Hepatocyte (in vitro differentiated cells): ENCODE measurements at places on chromosomes 6 and 20. TPM values are rescaled to one million over a fixed set of nuclear protein-coding genes. Genes with fewer than 3 reads are reported as not detected.

- DNase-seq: no peak
These were observed 161.9 kb downstream of the FARS2 start for GRCh38 chr6:5423251-5423650.

DNA sequence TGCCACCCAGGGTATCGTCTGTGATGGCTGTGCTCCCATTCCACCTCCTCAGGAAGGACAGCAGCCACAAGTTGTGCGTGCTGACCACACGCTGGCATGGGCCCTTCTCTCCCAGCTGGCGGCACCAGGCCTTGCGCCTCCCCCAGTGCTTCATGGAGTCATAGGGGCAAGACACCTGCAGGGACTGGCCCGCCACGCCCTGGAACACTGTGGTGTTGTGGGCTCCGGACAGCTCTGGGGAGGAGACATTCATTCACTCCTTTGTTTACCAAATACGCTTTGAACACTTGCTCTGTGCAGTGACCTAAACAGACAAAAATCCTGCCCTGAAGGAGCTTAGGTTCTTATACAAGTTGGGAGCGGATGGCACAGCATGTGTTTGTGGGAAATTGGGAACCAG is 1.5 kb downstream of the TREM2 start:
- no peak for DNase-seq

DNA sequence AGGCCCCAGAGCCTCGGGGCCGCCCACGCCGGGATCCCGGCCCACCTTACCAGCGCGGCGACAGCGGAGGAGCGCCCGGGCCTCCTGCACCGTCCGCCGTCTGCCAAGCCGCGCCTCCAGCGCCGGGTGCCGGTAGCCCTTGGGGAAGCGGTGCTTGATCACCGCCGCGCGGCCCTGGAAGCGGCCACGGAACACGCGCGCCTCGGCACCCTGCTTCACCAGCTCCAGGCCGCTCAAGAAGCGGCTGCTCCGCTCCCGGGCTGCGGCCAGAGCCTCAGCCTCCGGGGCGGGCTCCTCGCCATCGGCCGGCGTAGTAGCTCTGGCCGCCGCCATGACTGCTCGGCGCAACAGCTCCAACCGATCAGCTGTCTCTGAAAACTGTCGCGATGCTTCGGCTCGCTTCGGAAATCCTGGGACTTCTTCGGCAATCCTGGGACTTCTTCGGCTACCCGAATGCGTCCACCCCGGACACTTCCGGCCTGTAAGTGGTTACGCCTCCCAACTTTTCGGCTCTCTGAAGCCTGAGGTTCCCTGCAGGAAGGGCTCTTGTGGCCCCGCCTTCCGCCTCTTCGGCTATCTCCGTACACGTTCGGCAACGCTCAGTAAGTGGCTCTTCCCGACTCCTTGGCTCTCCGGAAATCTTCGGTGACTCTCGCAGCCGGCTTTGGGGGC is at the start of gene TP53RK:
Gene TP53RK (minus strand): TSS at position 363 of the 672 bp plus-strand sequence. CDS start 30 bp downstream, at position 333.
- DNase-seq: peak; percentile 99

- DNase-seq: no peak
These were observed 67.9 kb downstream of the CGA start for GRCh38 chr6:87027021-87027420.

- peak; percentile 14 for DNase-seq
These were observed 1.3 kb upstream of the FOXC1 start for GRCh38 chr6:1608222-1609040.

The MRPL14 gene
- 106 and 124 TPM in 2 replicates for polyA plus RNA-seq

DNA sequence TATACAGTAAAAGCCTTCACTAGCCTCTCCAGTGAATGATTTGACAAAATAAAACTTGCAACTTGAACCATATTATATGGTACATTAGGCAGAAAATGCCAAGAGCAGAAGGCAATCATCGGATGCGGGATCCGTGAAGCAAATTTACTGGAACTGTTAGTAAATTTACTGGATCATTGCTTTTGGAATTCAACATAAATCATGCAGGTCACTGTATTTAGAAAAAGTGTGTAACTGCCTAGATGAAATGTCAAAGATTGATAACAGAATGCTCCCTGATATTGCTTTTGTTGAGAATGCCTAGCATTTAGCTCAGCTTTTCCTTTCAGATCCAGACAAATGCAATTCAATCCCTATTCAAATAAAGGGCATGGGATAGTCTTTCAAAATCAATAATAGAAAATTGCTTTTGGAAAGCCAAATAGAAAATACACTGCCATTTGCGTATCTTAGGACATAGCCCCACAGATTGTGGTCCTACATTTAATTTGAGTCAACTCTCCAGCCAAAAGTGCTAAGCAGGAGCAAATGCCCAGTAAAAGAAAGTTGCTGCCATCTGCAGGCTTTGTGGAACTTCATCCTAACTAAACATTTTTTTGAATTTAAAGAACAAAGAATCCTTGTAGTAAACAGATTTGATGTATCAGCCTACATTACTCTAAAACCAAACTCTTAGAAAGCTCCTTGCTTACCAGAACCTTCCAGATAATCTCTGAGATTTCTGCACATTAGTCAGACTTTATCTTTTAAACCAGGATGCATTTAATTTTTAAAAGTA is 109.5 kb upstream of the HSF2 start:
- peak; percentile 32 for DNase-seq

DNA sequence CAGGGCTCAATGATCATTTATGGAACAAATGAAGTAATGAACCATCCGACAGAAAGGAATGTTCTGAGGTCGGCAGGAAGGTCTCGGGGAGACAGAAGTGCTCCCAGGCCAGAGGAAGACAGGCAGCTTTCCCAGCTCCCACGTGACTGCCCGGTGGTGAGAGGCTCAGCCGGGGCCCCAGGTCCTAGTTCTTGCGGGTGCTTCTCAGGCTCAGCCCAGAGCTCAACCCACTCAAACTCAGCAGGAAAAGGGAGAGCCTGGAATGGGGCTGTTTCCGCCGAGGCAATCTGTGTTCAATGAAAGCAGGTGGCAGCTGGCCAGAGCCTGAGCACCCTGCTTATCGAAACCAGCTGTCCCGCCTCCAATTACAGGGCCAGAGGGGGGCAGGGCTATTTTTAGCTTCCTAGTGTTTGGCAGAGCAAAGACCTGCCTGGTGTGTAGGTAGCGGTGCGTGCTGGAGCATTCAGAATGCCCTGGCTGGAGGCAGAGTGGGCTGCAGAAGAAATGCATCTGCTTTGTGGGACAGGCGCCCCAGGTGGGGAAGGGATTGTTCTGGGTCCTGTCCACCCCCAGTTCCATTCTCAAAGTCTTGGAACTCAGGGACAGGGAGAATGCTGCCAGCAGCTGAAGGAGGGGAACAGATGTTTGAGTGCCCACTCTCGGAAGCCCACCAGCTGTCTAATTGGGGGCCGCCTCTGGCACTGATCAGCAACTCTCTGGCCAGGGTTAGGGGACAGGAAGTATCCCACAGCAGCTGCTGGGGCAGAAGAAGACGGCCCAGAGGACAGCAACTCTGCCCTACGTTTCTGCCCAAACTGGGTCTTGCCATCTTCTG is 145.1 kb downstream of the PREX1 start:
- peak; percentile 90 for DNase-seq

GRCh38 chr20:1423625-1424106 is 30.8 kb upstream of the FKBP1A start:
- DNase-seq: peak; percentile 84

- no peak for DNase-seq
These were observed 12.7 kb downstream of the EDEM2 start for GRCh38 chr20:35134472-35134871.

The BAG2 gene
- polyA plus RNA-seq: 8.7 and 9.0 TPM in 2 replicates

The UBE2J1 gene
- polyA plus RNA-seq: 37.3 and 44.7 TPM in 2 replicates

The UBD gene
- polyA plus RNA-seq: 124 and 158 TPM in 2 replicates

- no peak for DNase-seq
These were observed 34.5 kb upstream of the MPC1 start for GRCh38 chr6:166417285-166417691.

The PXDC1 gene
- polyA plus RNA-seq: 89.2 and 90.8 TPM in 2 replicates

DNA sequence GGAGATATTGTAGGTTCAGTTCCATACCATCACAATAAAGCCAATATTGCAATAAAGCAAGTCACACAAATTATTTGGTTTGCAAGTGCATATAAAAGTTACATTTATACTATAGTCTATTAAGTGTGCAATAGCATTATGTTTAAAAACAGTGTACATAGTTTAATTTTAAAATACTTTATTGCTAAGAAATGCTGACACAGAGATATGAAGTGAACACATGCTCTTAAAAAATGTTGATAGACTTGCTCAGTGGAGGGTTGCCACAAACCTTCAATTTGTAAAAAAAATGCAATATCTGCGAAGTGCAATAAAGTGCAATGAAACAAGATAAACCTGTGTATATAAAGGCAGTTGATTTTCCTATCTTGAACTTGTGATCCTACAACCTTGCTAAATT is 161.5 kb downstream of the PRDM13 start:
- DNase-seq: no peak

DNA sequence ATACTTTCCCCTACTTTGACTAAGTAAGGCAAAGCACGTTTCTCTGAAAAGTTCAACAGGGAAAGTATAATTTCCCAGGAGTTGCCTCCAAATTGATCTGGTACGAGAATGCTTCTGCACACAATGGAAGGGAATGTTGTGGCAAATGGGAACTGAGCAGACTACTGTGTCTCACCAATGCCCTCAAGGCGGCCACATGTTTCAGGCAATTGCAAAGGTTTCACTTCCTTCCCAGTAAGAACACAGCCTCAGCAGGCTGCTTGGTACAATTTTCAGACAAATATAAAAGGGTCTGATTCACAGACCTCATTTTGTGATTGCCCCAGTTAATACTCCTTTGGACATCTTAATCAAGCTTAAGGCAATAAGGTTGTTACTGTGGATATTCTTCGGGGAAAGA is 71.2 kb downstream of the KIAA0319 start:
- DNase-seq: no peak

- DNase-seq: no peak
These were observed at the start of gene TTBK1 for GRCh38 chr6:43242908-43243663. Gene TTBK1, plus strand, starts transcription at chr6:43243481. Its CDS starts 3,180 bp downstream, at chr6:43246661.

The ERVFRD-1 gene
- polyA plus RNA-seq: 4.6 and 4.9 TPM in 2 replicates

DNA sequence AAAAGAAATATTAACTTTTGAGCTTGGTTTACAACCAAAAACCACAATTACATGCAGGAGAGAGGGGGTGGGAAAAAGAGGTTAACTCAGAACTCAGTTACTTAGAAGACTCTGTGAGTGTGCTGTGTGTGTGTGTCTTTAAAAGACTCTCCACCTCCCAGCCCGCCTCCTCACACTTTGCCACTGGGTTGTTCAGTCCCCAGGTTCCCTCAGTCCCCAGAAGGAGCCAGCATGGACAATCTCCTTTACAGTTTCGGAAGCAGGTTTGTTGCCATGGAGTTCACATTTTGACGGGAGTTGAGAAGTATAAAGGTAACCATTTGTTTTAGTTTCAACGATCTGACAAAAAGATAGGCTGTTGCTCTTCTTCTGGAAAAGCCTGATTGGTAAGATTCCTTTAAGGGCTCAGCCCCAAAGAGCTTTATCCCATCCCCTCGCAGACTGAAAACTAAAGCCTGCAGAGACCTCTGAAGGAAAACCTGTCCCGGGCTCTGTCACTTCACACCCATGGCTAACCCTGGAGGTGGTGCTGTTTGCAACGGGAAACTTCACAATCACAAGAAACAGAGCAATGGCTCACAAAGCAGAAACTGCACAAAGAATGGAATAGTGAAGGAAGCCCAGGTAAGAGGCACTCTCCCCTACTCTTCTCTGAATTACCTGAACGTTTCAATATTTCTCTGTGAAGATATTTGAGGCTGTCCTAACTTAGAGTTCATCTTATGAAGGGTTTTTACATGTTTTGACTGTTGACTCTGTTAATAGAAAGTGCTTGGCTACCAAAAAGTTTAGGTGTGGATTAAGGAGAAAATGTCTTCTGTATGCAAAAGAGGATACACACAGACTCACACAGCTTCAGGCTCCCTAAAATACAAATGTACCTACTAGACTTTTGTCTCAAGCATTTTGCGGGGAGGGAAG is at the start of gene SPTLC3:
Gene SPTLC3 (plus strand): TSS at position 212 of the 921 bp plus-strand sequence. CDS start 296 bp downstream, at position 508.
- DNase-seq: peak; percentile 77

The EGFL8 gene
- polyA plus RNA-seq: 12.2 and 19.5 TPM in 2 replicates

The PLCB4 gene
- polyA plus RNA-seq: 6.4 and 12.0 TPM in 2 replicates

The HECA gene
- 8.9 and 9.2 TPM in 2 replicates for polyA plus RNA-seq

DNA sequence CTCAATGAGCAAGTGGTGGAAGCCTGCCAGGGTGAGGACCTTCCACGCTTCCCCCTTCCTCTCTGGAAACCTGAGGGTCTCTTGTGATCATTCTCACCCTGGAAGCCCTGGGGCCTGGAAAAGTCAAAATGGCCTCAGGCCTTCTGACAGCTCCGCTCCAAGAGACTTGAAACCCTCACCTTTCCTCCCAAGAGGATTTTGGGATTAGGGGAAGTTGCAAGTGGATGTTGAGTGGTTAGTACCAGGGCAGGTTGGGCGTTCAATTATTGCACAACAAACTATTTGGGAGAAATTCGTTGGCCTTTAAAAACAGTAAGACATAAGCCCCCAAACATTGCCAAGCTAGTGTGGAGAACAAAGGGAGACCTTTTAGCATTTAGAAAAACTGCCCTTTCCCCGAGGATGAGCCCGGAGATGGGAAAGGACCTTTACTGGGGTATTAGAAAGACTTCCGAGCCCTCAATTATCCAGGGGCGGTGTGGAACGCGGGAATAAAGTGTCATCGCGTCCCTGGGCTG is 4.7 kb downstream of the NKX2-2 start:
- no peak for DNase-seq
